ENCODE measurements at places on chromosomes 1 and 21.
A peak's percentile ranks its signal among the peaks of the same experiment; 100 is the strongest.

GRCh38 chr21:34724131-34724856 is 55.5 kb downstream of the CLIC6 start:
- no peak for DNase-seq

DNA sequence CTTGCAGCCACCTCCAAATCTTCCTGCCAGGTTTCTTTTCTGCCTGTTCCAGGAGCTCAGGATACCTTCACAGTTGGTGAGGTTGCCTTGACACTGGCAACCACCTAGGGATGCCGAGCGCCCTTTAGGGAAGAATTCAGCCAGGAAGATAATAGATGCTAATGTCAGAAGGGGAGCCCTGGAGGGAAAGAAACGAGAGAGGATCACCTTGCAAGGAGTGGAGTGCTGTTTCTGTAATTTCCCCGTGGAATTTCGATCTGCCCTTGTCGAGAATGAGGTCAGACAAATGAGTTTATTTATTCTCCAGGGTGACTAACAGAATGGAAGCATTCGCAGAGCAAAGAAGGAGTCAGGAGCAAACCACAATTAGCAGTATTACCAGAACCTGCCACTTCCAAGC is 315.8 kb upstream of the KAZN start:
- DNase-seq = no peak

DNA sequence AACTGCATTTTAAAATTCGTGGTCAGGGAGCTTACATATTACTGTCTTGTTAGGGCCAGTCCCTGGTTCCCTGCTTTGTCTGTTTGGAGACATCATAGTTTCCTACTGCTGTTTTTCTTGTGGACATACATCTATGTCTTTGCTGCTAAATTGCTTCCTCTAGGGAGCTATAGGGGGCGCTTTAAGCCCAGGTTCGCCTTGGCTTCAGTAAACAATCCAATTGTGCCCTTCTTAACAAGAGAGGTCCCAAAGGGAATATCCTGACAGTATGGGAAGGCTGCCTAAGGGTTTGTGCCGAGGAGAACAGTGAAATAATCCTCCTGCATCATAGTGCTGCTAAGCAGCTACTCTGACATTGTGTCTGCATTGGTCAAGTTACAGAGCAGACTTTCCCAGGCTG is 112.5 kb downstream of the USH2A start:
- peak; percentile 87 for DNase-seq

- no peak for DNase-seq
Observed at GRCh38 chr1:242651817-242652216, 127.3 kb upstream of the PLD5 start.

GRCh38 chr1:208090388-208091301 is 153.5 kb downstream of the PLXNA2 start:
- no peak for DNase-seq

DNA sequence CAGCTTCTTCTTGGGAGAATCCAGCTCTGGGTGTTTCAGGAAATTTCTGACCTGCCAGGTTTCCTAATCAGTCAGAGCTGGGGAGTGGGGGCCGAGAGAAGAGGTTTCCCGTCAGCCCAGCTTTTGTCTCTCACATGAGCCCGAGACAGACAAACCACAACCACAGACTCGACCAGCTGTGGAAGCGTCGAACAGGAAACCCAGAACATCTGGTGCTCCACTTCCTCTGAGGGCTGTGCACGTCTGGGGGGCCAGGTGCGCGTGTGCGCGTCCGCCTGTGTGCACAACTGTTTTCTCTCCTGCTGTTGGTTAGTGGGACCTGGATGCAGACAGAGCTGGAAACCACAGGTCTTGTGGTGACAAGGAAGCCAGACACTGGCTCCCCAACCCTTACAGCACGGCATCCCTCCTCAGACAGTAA is 113.0 kb upstream of the SLC25A33 start:
- no peak for DNase-seq

GRCh38 chr1:82813386-82813785 is 1012.7 kb downstream of the ADGRL2 start:
- DNase-seq = no peak

DNA sequence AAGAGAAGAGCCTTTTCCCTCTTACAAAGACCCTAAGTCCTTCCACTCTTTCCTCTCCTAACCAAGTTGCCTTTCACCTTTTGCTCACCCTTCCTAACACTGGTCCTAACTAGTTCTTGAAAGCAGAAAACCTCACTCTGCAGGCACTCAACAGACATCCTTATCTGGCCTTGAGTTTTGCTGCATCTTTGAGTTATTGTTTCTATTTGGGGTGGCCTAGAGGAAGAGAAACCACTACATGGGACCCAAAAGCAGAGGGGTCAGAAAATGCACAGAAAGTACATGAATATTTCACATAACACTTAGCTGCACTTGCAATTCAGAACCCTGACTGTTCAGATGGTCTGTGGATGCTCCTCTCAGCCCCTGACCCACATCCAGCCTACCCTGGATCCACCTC is 178.3 kb upstream of the SYT6 start:
- DNase-seq = no peak

GRCh38 chr1:93713341-93713740 is 31.7 kb upstream of the BCAR3 start:
- DNase-seq = no peak

- no peak for DNase-seq
Observed at GRCh38 chr21:26958788-26959187, 8.1 kb downstream of the ADAMTS5 start.

- no peak for DNase-seq
Observed at GRCh38 chr1:8241417-8242014, 76.4 kb upstream of the SLC45A1 start.

GRCh38 chr1:63319046-63320021 is 3.0 kb upstream of the FOXD3 start:
- no peak for DNase-seq

GRCh38 chr1:6103854-6104530 is 58.3 kb downstream of the KCNAB2 start:
- no peak for DNase-seq

GRCh38 chr1:215405211-215405610 is 161.9 kb upstream of the KCTD3 start:
- no peak for DNase-seq

GRCh38 chr1:196317535-196318522 is 290.4 kb downstream of the KCNT2 start:
- DNase-seq = peak; percentile 17

DNA sequence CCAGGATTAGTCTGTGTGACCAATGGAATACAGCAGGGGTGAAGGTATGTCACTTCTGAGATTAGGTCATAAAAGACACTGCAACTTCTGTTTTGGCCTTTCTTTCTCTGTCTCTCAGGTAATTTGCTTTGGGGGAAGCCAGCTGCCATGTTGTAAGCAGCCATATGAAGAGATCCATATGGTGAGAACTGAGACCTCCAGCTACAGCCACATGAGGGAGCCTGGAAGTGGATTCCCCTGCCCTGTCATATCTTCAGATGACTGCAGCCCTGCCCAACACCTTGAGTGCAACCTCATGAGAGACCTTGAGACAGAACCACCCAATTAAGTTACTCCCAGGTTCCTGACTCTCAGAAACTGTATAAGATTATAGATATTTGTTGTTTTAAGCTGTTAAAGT is 70.1 kb upstream of the ESRRG start:
- DNase-seq = no peak

DNA sequence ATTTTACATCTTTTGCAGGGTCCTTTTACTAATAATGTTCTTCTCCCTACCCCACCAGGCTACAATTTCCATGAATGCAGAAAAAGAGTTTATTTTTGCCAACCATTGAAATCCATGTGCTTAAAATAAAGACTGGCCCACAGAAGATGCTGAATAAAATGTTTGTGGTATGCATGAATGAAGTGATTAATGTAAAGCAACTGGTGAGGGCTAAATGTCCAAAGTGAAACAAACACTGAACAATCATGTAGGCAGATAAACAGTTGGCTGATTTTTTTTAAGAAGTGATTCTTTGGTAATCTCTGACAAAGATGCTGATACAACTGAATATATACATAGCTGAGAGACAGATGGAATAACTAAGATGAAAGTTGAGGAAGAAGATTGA is 94.5 kb downstream of the ST6GALNAC5 start:
- no peak for DNase-seq

GRCh38 chr1:13965770-13966398 is 265.9 kb downstream of the PRDM2 start:
- DNase-seq = peak; percentile 66

DNA sequence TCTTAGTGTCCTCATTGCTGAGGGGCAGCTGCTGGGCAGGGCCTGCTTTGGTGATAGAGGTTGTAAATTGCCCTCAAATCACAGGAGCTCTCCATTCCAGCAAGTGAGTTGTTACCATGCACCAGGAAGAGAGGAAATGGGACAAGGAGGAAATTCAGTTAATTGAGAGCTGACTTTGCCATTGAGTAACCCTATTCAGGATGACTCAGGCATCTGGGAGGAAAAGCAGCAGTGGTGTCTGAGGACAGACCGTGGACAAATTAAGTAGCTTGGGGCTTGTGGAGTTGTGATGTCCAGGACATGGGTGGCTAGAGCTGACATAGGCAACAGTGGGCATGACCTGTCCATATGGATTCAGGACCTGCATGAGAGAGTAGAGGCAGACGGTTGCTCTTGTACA is 5.9 kb downstream of the ARHGEF10L start:
- no peak for DNase-seq

- no peak for DNase-seq
Observed at GRCh38 chr1:23402286-23403037, 22.1 kb downstream of the TCEA3 start.

DNA sequence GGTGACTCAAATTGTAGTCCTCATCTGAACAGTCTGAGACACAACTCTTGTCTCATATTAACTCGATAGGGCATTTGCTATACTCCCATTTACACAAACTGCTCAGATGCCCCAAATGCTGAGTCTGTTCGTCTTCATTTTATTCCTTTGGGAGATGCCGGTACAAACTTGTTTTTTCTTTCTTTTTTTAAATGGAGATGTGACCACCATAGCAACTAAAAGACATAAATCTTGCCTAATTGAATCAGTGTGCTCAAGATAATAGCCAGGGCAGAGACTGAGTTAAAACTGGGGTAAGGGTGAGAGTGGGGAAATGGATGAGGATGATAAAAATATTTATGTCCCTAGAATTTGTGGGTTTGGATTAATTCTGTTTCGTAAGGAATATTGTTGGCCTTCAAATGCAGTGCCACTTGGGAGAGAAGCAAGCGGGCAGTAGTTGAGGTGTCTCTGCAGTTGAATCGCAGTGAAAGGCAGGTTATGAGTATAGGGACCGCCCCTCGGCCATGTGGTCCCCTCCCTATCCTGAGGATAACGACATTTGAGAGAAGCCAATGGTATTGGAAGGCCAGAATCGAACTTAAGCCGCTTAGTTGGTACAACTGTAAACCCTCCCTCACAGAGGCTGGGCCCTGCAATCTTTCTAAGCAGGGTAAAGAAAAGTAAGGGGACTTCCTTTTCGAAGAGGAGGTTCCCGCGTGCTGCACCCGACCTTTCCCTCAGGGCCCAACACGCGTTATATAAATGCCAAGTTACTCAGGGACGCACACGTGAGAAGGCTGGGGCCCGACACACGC is 859 bp upstream of the LRRC8B start:
- peak; percentile 82 for DNase-seq

GRCh38 chr1:2288311-2288710 is 60.2 kb downstream of the SKI start:
- no peak for DNase-seq

GRCh38 chr1:151476083-151476482 is 16.8 kb upstream of the POGZ start:
- DNase-seq = no peak

GRCh38 chr1:242890192-242890741 is 364.8 kb downstream of the CEP170 start:
- peak; percentile 9 for DNase-seq

DNA sequence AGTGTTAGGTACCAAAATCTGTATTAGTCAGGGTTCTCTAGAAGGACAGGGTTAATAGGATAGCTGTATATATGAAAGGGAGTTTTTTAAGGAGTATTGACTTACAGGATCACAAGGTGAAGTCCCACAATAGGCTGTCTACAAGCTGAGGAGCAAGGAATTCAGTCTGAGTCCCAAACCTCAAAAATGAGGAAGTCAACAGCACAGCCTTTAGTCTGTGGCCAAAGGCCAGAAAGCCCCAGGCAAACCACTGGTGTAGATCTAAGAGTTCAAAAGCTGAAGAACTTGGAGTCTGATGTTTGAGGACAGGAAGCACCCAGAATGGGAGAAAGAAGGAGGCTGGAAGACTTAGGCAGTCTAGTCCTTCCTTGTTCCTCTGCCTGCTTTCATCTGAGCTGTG is 487.5 kb upstream of the CHRM3 start:
- DNase-seq = no peak

DNA sequence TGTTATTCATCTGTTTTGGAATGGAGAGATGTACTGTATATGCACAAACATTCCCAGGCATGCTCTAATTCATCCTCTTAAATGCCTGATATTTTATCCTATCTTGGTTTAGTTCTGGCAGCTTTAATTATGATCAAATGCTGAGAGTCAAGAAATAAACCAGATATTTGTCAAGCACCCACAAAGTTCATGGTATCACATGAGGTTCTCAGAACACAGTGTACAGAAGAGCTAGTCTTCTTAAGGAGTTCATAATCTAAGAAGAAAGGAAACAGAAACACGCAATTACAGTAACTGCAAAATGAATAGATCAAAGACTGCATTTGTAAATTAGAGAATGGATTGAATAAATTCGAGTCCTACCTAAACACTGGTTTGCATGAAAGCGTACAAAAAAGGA is 58.3 kb upstream of the KCNH1 start:
- DNase-seq = no peak

- no peak for DNase-seq
Observed at GRCh38 chr1:26070296-26070962, 3.0 kb upstream of the TRIM63 start.

DNA sequence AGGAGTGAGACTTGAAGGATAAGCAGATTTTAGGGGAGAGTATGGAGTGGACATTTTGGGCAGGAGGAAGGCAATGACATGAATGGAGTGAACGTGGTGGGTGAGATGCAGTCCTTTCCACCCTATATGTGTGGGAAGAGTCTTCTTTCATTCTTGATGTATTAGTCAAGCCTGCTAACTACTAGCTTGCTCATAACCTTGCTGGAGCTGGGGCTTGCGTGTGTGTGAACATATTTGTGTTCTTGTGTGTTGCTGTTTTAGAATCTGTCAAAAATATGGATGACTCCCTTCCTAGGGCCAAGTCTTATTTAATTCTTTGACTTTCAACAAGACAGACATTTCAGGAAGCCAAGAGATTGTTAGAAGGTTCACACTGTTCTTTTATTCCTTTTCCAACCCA is 132.7 kb downstream of the UCK2 start:
- DNase-seq = no peak

GRCh38 chr1:40659649-40659947 is 5.9 kb downstream of the RIMS3 start:
- no peak for DNase-seq

- DNase-seq = no peak
Observed at GRCh38 chr1:55382806-55383305, 167.7 kb upstream of the USP24 start.
